ENCODE measurements at places on chromosomes 1 and 21.

GRCh38 chr1:206006946-206007345 is 3.8 kb upstream of the RAB7B start:
- no peak for DNase-seq

GRCh38 chr1:245996811-245997210 is 510.3 kb downstream of the SMYD3 start:
- no peak for DNase-seq

DNA sequence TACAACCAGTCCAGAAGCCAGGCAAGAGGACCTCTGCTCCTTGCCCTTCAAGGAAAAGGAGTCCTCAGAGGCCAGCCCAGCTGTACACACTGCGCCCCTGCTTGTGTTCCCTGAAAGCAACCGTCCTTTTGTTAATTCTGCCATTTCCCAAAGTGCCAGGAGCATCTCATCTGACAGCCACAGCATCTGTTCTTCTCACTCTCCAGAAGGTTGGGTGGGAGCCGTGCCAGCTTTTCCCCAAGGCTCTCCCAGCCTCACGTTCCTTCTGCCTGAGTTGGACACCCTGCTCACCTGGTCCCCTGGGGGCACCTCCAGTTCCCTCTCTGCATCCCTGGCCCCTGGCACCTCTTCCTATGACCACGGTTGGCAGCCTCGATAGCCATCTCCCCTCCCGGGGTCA is 10.5 kb upstream of the CNTN2 start:
- DNase-seq: no peak

DNA sequence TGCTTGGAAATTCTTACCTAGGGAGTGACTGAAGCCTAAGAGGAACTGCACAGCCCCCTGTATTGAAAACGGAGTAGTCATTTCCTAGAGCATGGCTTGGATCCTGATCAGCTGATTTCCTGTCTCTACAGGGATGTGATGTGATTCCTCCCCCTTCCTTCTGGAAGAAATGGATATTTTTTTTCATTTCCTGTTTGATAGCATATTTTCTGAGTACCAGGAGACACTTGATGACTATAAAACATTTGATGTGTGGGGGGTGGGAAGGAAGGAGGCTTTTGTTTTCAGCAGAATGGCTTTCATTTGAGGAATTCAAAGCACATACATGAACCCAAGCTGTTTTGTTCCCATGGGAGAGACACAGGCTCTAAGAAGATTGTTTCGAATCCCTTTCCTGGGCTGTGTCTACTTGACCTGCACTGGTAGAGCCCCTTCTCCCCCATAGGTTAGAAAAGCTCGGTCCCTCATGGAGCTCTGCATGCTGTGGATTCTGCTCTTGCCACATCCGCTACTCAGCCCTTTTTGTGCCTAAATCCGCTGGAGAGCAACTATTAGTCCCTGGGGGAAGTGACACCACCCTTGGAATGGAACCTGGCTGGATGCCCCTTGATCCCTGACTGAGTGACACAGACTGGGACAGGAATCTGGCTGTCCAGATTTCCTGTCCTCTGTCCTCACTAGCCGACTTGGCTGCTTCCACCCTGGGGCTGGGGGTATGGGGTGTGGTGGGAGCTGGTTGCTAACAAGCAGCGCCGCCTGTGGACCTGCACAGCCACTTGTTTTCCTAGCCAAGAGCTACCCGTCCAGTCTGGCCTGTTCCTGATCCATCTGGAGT is 71.8 kb upstream of the MACF1 start:
- DNase-seq: peak; percentile 33

DNA sequence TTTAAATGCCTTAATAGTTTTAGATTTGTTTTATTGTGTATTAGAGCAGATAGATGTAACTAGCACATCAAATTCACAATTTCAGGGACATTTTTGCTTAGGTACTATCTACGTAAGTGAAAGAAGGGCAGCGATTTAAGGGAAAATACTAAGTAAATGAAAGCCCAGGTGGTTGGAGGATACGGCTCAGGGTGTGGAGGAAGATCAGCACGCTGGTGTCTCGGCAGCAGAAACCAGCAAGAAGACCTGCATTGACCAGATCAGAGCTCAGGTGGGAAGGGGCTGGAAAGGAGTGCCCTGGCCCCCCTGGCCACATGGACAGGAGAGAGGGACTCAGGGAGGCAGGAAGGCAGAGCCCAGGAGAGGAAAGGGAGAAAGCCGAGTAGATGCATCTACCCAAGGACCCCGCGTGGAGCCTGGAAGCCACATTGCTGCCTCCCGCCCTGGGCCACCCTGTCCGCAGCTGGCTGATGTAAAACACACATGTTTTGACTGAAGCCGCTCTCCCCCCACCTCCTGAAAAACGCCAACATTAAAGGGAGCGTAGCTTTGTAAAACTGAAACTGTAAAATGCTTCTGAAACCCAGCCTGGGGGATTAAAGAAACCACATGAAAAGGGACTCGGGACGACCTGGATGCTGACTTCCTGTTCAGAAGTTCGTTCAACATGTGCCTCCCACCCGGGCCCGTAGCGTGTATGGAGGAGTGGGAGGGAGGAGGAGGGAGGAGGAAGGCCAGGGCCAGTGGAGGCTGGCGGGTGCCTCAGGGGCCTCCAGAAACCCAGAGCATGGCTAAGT is 72.6 kb upstream of the TARDBP start:
- DNase-seq: no peak

DNA sequence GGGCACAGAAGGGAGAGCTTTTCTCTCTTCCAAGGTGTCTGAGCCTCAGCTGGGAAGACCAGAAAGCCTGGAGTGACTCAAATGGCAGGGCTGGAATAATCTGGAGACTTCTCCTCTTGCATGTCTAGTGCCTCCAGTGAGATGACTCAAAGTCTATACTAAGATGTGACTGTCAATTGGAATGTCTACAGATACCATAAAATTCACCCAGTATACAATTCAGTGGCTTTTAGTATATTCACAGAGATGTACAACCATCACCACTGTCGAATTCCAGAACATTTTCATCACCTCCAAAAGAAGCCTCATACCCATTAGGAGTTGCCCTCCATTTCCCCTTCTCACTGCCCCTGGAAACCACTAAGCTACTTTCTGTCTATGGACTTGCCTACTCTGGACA is 47.9 kb upstream of the CNN3 start:
- DNase-seq: no peak
